WTC11 (cell line): ENCODE measurements at places on chromosomes 6 and 20. TPM values are rescaled to one million over a fixed set of nuclear protein-coding genes. Genes with fewer than 3 reads are reported as not detected.

- DNase-seq = no peak
Observed at GRCh38 chr6:157841211-157841840, 18.3 kb downstream of the SNX9 start.

DNA sequence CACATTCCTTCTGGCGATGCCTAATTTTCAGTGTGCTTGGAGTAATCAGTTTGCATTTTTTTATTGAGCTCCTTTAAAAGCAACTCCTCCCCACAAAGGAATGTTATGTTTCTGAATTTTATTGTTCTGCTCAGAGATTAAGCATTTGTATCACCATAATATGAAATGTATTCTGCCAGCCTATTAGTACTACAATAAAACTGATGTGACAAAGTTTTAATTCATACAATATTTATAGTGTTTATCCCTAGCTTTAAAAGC lies 236.9 kb upstream of the ASCC3 start:
- no peak for DNase-seq

DNA sequence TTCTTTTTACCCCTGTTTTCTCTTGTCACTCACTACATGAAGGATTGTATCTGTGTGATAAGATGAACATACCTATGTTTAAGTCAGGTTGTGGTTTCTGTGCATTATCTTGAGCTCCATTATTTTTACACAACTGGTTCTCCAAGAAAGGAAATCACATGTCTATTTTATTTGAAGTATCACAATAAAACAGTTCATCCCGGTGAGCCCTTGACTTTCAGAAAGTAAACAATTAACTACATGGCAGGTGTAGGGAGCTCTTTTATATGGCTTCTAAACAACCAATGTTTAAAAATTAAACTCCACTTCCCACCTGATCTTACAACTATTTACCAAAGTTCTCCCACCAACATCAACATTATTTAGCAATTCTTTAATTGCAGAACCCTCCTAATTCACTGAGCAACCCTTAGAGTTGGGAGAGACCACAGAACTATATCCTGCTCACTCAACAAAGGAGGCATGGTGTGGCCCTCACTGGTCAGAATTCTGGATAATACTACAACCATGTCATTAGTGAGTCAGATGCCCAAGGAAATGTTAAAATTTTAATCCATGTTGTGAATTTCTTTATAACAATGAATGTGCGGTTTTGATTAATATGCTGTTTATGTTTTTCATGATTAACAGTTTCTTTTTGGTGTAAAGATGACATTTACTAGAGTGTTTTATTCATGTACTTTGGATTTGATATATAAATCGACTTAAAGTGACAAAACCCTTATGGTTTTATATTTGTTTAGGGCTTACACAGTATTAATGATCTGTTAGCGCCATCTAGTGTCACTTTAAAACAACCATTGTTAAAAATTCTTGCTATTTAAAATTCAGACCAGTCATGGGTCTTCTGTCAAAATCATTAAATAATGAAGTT lies 50.0 kb upstream of the SCGN start:
- DNase-seq = no peak

GRCh38 chr20:42742926-42743325 lies 446.8 kb downstream of the PTPRT start:
- DNase-seq = no peak

- no peak for DNase-seq
Observed at GRCh38 chr6:73624896-73625295, 28.9 kb downstream of the SLC17A5 start.

GRCh38 chr6:82095091-82095490 lies 152.5 kb downstream of the IBTK start:
- DNase-seq = no peak

GRCh38 chr6:34388421-34388820 lies 4.0 kb downstream of the NUDT3 start:
- no peak for DNase-seq

- no peak for DNase-seq
Observed at GRCh38 chr20:15561707-15562404, 1011.4 kb downstream of the KIF16B start.

- DNase-seq = no peak
Observed at GRCh38 chr6:75808507-75808906, 59.5 kb downstream of the MYO6 start.

- DNase-seq = no peak
Observed at GRCh38 chr6:105331927-105332326, 71.0 kb downstream of the PREP start.

DNA sequence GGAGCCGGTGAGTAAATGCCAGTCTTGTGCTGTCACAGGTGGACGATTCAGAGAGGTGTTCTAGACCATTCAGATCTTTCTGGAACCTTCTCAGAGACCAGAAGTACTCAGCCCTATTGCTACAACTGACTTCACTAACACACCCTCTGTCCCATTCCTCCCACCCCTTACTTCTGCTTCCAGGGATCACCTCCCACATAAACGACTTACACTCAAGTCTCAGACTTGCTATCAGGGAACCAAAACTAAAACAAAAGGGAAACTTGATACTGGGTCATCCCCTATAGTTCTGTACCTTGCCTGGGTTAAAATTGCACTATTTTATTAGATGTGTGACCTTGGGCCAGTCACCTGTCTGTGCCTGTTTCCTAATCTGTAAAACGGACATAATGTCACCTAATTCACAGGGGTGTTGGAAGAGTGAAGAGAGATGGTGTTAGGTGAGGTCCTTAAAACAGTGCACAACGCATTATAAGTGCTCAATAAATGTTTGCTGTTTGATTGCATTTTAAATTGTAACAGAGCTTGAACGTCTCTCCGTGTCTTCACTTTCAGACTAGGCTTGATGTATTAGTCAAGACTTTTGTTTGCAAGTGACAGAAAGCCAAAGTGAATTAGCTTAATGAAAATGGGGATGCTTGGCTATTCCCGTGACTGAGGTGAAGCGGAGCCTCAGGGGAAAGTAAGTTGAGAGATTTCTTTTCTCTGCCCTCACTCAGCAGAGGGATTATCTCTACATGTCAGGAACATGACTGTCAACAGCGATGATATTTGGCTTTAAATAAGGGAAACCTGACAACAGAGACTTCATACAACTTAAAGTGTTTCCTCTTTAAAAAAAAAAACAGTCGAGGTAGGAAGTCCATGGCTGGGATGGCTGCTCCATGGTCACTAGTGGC lies 3.0 kb upstream of the SRXN1 start:
- no peak for DNase-seq

- no peak for DNase-seq
Observed at GRCh38 chr6:53696341-53696740, 30.8 kb upstream of the KLHL31 start.

DNA sequence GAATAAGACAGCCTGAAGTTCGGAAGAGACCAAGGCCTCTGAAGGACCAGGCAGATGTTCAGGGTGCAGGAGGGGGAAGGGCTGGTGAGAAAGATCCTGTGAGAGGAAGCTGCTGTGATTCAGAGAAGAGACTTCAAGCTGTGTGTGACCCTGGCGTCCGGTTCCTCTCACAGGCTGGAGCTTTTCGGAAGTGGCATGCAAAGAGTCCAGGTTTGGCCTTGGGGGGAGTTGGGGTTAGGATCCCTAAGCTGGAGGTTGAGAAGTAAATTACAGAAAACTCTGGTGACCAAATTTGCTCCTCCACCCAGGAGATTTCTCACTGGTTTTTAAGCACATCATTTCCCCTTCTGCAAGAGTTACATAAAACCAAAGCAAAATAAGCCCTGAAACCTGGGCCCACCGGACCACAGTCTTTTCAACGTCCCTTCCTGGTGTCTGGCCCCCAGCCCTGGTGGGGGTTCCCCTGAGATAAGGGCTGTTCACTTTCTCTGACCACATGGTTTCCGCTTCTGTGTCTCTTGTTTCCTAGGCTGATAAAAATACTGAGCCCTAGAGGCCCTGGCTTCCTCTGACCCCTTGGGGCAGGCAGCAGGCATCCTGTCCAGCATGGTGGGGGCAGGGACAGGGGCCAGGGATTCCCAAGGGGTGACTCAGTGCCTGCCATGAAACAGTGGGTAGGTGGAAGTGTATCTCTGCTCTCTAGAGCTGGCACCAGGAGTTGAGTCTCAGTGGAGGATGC lies 12.0 kb upstream of the LTA start:
- no peak for DNase-seq

DNA sequence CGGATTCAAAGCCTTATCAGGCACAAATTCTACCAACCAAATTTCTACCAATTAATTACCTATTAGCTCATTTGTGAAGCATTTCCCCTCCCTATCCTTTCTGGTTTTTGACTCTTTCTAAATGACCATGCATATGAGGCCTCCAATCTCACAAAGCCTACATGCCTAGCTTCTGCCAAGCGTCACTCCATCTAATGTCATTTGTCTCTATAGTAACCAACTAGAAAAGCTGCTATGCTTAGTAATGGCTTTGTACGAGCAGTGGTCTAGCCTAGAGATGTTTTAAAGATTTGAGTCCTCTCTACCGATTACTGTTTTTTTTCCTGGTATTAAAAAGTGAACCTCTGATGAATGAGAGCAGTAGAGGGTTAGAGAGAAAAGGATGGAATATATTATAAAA lies 4.8 kb upstream of the ASF1A start:
- no peak for DNase-seq

- no peak for DNase-seq
Observed at GRCh38 chr6:100465701-100466409, 1.1 kb upstream of the SIM1 start.

GRCh38 chr6:78693835-78694234 lies 173.5 kb upstream of the IRAK1BP1 start:
- DNase-seq = no peak

- DNase-seq = no peak
Observed at GRCh38 chr6:116012471-116012949, 48.2 kb downstream of the FRK start.

DNA sequence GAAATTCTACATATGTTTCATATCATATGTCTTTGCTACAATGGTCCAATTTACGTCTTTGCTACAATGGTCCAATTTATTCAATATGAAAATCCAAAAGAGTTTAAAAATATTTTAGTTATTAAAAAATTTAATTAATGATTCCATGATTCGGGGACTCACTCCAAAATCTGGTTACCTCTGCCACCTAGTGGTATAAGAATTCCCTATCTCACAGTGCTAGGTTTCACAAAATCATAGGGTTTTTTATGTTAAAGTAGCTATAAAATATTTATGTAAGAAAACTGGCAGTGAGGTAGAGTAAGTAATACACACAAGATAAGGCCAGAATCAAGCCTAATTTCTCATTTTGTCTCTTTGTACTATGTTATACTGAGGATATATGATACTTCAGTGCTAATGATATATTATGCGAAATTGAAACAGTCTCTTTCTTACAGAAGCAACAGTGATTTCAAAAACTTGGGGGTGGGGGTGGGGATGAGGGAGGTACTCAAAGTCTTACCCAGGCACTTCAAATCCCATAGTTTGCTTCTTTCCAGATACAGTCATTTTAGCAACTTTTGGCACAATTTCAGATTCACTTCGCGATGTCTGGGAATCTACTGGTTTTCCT lies 52.3 kb downstream of the HBS1L start:
- DNase-seq = no peak

- no peak for DNase-seq
Observed at GRCh38 chr20:47113362-47114109, 218.9 kb downstream of the EYA2 start.

DNA sequence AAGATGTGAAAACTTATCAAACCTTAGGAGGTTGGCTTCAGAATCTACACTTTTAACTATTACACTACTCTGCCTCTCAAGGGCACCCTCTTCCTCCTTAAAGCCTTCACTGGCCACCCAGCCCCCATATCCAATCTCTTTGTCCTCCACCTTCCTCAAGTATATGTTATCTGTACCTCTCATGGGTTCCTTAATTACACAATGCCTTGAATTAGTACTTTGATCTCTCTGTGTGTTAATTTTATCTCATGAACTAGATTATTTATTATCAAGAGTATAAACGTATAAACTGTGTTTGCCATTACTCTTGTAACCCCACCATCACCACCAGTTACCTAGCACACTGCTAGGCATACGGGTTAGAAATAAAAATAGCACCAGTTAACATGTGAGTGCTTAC lies 83.3 kb downstream of the NCR2 start:
- DNase-seq = no peak

DNA sequence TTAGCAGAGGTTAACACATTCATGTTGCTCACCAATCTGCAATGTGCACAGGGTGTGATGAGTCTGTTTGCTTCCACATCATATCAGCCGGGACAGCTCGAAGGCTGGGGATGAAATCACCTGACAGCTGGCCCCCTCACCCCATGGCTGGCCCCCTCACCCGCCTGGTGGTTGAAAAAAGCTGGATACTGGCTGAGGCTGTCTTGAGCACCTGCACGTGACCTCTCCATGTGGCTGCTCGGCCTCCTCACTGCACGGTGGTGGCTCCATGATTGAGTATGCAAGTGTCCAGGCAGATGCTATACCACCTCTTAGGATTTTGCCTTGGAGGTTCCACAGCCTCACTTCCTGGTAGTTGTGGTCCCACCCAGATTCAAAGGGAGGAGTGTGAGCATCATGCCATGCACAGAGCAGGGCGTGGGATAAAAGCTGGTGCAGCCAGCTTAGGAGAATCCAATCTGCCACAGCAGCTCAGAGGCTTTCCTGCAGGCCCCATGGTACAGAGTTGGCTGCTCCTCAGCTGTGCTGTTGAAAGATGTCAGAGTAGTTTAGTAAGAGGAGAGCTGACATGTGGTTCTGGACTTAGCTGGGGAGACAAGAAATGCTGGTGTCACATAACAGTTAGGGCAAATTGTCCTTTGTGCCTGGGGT lies 29.6 kb upstream of the SYNDIG1 start:
- no peak for DNase-seq

- DNase-seq = no peak
Observed at GRCh38 chr6:130826442-130827246, 562 bp upstream of the SMLR1 start.

GRCh38 chr6:109450801-109451200 lies 4.8 kb downstream of the MICAL1 start:
- no peak for DNase-seq

DNA sequence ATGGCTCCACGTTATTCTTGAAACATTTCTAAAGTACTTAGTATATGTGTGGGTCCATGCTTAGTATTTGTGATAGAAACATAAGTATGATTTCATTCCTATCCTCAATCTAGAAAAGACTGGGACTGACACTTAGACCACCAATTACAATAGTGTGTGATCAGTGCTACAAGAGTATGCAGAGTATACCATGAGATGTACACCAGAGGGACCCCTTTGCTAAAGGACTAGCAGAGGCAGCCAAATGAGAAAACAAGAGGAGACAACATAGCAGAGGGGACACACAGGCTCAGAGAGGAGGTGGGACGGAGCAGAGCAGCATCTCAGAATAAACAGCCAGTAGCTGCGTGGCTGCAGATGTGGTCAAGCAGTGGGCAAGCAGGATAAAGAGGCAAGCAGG lies 21.0 kb downstream of the RMND1 start:
- no peak for DNase-seq

DNA sequence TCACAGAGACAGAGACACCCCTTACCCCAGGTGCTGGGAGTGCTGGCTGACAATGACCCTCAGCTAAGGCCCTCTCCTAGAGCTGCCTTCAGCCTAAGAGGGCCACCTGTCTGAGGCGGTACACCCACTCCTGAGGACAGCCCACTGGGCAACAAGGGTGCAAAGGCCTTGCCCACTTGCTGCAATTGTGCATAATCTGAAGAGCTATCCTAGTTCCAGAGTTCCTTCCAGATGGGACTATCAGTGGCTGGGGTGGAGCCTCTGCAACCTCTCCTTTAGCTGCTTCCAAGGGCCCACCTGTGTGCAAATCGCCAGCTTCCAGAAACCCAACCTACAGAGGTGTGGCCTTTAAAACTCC lies 87.5 kb downstream of the PREX1 start:
- DNase-seq = no peak

AKAP7 gene
- total RNA-seq = 10.9 to 14.0 TPM (median 13.0 TPM) in 3 replicates

NMBR gene
- not detected in 3 replicates for total RNA-seq

FOXA2 gene
- total RNA-seq = 1.3 to 3.1 TPM (median 1.3 TPM) in 3 replicates

LY6G6D gene
- total RNA-seq = not detected in 3 replicates

SLC17A1 gene
- not detected in 3 replicates for total RNA-seq
